Activated CD8-positive, alpha-beta memory T cell treated with anti-CD3 and anti-CD28 coated beads, Interleukin-2, amount 10 ng/mL, durations not matched to agents 7 days and 5 days (primary cell): ENCODE measurements at places on chromosomes 1 and 21. TPM values are rescaled to one million over a fixed set of nuclear protein-coding genes. Genes with fewer than 3 reads are reported as not detected.

DNA sequence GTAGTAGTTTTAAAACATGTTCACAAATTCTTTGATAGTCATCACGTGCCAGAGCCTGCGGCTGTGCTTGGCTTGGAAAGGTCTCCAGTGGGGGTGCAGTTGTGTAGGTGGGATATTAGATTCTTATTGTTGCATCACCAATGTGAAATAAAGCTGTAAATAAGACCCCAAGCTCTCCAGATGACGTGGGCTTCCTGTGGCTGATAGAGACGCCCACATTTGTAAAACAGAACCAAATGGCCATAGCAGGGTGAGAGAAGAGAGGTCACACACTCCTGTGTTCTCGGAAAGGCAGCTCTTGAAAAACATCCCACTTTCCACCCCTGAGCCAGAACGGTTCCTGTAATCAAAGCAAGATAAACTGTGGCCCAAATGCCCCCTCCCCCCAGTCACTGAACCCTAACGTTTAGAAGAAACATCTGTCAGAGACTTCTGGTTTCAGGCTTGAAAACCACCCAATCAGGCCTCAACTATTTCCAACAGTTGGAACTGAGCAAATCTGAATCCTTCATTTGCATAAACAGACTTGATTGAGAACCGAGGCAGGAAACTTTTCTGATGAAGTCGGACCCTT, 6.6 kb upstream of the NTPCR start:
- DNase-seq = no peak

- DNase-seq = no peak
Observed at GRCh38 chr21:38527737-38528136, 29.5 kb upstream of the ERG start.

APCS gene
- not detected for total RNA-seq

GRCh38 chr1:155196103-155196892, 11.4 kb downstream of the THBS3 start:
- no peak for DNase-seq

- no peak for DNase-seq
Observed at GRCh38 chr21:38814126-38815059, 8.7 kb downstream of the ETS2 start.
